ENCODE measurements at places on chromosomes 6 and 20.

DNA sequence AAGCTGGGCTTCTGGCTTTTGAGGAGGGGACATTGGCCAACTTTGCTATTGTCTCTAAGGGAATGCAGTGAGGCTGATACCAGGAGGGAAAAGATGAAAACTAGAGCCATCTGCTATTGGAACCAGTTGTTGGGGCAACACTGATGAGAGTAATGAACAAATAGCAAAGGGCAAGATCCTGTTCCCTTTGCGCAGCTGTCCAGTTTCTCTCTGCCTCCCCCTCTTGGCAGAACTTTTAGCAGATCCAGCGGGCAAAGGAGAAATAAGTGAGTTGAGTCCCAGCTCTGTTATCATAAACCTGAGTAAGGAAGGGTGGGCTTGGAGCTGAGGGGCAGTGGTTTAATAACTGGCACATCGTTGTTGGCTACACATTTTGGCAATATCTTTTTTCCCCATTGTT, 126.8 kb downstream of the AKAP7 start:
- no peak for DNase-seq

- DNase-seq, result no peak
These were observed 26.1 kb downstream of the RBCK1 start for GRCh38 chr20:434221-434620.

- DNase-seq, result no peak
These were observed 26.7 kb downstream of the ARFGEF3 start for GRCh38 chr6:138188278-138188941.

- DNase-seq, result no peak
These were observed 336.4 kb upstream of the BTBD3 start for GRCh38 chr20:11581271-11581670.

DNA sequence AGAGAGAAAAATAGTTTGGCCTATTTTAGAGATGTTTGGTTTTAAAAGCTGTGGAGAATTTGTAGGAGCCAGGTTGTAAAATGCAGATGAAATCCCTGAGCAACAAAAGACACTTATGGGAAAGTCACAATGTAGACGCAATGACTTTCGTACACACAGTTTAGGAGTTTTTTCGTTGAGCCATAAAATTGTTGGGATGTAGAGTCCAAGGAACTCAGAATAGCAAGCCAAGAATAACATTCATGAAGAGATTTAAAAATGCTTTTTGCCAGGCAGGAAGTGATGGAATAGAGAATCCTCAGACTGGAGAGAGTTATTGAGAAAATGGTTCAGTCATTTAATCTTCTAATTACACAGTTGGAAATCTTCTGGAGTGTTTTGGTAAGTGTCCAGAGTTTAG, 11.5 kb upstream of the PROKR2 start:
- no peak for DNase-seq

DNA sequence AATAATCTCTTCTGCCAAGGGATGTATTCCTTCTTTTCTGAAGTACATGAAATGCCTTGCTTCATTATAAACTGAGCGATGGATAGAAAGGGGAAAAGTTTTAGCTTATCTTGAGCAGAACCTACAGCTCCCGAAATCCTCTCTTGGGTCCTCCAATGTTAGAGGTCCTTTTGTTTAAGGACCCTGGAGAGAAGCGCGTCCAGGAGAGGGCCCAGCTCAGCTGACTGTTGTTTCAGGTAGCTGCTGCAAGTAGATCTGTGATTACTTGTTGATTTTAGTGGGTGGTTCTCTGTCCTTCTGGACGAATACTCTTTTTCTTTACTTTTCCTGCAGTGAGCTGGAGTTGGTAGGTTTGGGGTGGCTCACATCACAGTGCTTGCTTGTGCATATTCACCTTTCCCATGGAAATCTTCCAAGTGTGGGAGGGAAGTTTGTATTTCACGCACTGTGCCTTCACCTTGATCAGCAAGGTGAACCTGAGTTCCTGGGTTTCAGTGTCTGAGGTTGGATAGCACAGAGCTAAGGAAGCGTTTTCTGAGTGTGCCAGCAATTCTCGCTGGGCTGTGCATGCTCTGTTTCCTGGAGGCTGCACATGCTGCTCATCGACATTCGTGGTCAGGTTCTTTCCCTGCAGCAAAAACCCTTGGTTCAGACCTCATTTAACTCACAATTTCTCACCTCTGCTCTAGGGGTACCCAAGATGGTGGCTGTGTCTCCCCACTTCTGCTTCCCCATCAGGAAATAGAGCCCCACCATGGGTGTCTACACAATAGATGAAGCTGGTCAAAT, 176.3 kb downstream of the JARID2 start:
- no peak for DNase-seq

DNA sequence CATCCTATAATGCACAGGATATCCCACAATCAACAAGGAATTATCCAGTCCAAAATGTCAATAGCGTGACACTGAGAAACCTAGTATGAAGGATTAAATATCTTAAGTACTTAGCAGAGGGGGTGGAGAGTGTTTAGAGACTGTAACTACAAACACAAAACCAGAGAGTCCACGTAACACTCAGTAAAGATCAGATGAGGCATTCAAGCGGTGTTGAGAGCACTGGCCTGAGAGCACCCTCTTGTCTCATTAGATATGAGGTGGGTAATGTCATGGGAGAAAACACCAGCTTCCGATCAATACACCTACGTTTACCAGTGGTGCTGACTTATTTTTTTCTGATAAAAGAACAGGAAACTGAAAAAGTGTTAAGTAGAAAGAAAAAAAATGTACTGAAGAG, 2.3 kb downstream of the FAM184A start:
- no peak for DNase-seq

DNA sequence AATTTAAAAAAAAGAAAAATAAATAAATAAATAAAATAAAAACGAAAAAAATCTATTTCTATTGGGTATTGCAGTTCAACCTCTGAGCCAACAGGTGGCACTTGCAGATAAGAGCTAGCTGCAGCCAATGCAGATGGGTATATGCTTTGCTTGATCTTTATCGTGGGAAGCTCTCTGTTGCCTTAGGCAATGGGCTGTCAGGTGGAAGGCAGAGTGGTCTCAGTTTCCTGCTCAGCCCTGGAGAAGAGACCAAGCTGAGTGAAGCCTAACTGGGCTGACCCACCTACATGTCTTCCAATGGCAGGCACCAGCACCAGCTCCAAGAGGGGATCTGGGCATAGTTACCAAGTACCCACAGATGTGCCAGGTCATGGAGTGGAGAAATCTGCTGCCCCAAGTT, 95.0 kb downstream of the AK9 start:
- no peak for DNase-seq

GRCh38 chr6:159716247-159717096, 10.8 kb upstream of the WTAP start:
- no peak for DNase-seq

DNA sequence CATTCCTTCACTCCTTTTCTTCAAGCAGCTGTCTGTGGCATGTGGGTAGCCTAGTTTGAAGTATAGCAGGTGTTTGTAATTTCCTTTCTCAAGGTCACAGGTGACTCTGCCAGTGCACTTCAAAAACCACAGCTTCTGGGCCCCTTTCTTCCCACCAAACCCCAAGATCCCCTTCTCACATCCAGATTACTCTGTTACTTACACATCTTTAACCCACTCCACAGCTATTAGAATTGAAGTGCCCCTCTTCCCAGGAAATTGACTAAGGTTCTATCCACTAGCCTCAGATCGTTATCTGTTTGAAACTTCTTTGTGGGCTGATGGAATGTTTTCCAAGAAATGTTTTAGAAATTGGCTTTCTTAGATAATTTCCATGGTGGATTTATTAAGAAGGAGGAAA, 150.8 kb downstream of the AHI1 start:
- DNase-seq, result no peak

DNA sequence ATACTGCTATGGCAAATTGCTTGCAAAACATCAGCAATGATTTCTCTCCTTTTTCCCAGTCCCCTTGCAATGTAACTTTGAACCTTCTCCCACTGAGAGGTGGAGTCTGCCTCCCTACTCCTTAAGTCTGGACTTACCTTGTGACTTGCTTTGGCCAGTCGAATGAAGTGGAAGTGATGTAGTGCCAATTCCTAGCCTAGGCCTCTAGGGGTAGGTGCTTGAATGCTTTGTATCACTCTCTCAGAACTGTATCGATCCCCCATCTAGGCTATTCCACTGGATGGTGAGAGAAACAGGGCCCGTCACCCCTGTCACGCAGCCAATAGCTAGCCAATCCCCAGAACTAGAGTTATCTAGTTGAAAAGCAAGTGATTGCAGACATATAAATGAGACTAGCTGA, 238.6 kb downstream of the BTBD3 start:
- no peak for DNase-seq

- no peak for DNase-seq
These were observed 33.0 kb downstream of the SLC35D3 start for GRCh38 chr6:136955123-136955522.

DNA sequence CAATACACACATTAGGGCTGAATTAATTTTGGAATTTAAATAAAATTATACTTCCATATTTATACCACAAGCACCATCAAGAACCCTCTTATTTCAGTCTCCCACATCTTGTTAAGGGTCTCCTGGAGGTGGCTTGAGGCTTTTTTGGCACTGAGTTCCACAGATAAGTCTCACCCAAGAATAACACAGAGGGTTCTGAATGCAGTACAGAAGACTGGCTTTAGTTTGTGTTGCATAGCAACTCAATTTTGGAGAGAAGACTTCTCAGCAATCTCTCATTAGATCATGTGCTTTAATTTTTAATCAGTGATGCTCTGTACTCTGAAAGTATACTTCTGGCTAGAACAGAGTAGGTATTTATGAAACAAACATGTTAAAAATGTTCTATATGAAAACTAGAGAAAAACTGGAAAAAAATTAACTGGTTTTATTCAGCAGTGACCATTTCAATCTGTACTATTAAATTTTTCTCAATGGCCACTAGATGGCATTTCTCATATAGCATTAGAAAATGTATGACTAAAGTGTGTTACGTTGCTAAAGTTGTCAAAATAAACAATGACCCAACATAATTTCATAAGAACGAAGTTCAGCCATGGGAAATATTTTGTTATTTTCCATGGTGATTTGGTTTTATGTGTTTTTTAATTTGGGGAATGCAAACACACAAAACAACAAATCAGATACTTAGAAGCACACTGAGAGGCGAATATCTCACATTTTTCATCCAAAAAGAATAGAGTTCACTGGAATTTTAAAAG, 32.7 kb upstream of the MAP7 start:
- DNase-seq, result no peak

DNA sequence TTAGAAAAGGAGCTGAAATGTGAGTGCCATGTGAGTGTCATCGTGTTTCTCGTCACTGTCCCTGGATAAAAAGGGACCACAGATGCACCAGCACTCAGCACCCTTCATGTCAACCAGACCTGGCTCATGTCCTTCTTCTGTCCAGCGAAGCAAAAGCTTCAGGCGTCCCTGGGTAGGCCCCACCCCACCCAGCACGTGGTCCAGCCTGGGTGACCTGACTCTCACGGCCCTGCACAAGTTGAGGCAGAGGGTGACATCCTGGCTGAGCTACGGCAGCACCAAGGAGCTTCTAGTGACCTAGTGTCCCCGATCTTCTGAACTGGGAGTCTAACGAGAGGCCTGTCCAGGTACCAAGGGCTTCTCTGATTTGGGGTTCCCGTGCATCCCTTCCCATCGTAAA, 37.8 kb downstream of the PSMG4 start:
- no peak for DNase-seq

GRCh38 chr6:30188541-30188940, 24.7 kb downstream of the TRIM26 start:
- no peak for DNase-seq

DNA sequence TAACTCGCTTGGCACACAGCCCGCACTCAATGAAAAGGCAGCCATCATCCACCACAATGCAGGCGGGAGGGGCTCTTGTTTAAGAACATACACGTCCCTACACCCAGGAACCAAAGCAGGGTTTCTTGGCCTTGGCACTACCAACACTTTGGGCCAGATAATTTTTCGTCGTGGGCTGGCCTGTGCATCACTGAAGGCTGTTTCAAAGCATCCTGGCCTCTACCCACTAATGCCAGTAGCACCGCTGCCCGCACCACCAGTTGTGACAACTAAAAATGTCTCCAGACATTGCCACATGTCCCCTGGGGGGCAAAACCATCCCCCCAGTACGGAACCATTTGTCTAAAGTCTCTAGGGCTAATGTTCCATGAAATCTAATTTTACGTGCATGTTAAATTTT, 13.0 kb downstream of the UQCC2 start:
- no peak for DNase-seq

DNA sequence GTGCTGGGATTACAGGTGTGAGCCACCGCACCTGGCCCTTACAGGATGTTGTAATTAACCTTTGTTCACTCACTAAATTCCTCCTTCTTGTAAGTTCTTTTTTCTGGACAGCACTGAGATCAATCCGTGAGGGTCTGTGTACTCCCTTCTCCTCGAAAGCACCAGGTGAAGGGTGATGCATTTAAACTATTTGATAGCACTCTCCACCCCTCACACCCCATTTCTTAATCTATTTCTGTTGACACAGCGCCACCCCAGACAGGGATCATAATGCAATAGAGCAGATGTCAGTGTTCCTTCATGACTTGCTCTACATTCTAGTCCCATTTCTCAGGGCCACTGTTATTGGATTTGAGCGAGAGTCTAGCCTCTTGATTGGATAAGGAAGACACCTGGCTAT, 46.3 kb downstream of the PPP1R14C start:
- no peak for DNase-seq

GRCh38 chr20:64086801-64087200, 2.6 kb upstream of the LKAAEAR1 start:
- no peak for DNase-seq

- DNase-seq, result no peak
These were observed 55.3 kb downstream of the ERMARD start for GRCh38 chr6:169806701-169807100.
